EL (cell line): ENCODE measurements at places on chromosomes 2 and 18.

DNA sequence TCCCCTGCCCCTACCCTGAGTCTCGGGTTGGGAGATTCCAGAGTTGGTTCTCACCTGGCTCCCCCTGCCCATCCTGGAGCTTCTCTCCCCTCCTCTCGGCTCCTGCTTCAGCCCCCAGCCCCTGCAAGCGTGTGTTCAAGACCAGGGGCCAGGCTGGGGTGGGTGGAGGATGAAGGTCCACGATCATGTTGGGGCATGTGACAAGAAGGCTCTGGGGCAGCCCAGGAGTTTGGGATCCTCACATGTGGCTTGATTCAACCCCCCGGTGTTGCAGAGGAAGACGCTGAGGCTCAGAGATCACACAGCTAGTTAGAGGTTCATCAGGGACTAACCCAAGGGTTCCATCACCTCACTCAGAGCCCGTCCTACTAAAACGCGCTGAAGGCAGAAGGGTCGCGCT lies 14.2 kb upstream of the TUBB6 start:
- DNase-seq, result no peak

DNA sequence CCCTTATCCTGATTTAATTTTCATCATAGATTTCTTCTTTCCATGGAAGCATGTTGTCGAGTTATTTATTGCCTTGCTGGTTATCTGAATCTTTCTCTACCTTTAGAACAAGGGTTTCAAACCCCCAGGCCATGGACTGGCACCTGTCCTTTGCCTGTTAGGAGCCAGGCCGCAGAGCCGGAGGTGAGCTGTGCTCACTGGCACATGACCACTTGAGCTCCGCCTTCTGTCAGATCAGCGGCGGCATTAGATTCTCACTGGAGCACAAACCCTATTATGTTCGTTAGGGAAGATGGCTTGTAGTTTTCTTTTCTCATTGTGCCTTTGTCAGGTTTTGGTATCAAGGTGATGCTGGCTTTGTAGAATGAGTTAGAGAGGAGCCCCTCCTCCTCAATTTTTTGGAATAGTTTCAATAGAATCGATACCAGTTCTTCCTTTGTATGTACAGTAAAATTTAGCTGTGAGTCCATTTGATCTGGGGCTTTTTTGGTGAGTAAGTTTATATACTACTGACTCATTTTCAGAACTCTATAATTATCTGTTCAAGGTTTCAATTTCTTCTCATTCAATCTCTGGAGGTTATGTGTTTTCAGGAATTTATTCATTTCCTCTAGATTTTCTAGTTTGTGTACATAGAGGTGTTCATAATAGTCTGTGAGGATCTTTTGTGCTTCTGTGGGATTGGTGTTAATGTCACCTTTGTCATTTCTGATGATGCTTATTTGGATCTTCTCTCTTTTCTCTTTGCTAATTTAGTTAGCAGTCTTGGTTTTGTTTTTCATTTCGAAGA lies 668.0 kb upstream of the FAM98A start:
- no peak for DNase-seq

GRCh38 chr2:241120440-241120839 lies 18.4 kb upstream of the MTERF4 start:
- DNase-seq, result no peak

GRCh38 chr2:235699576-235699975 lies 205.7 kb downstream of the AGAP1 start:
- no peak for DNase-seq

- no peak for DNase-seq
These were observed 54.4 kb downstream of the SETBP1 start for GRCh38 chr18:44735096-44735495.

GRCh38 chr18:29840089-29840488 lies 1202.5 kb downstream of the DSC3 start:
- DNase-seq, result peak; percentile 77

- peak; percentile 61 for DNase-seq
These were observed 213.4 kb upstream of the GATA6 start for GRCh38 chr18:21955757-21956652.

DNA sequence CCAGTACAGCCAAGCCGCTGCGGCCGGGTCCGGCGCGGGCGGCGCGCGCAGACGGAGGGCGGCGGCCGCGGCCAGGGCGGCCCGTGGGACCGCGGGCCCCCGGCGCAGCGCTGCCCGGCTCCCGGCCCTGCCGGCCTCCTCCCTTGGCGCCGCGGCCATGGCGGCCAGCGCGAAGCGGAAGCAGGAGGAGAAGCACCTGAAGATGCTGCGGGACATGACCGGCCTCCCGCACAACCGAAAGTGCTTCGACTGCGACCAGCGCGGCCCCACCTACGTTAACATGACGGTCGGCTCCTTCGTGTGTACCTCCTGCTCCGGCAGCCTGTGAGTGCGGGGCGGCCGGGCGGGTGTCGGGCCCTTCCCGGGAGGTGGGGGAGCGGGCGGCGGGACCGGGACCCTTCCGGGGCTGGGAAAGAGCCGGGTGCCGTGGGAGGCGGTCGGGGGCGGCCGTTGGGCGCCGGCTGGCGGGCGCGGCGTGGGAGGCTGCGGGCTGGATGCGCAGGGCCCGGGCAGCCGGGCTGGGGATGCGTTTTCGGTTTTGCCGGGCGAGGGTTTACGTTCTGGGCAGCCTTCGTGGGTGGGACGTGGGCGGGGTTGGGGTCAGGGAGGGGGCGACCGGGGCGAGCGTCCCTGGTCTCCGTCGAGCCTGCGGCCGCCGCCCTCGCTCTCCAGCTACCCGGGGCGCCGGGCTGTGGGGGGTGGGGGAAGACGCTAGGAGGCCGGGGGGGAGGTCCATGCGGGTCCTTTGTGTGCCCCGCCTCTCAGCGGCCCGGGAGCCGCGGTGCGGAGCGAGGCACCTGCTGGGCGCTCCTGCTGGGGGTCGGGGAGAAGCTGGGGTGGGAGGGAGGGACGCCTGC lies 537 bp downstream of the AGFG1 start:
- DNase-seq, result peak; percentile 32

- no peak for DNase-seq
These were observed 111.7 kb upstream of the AGAP1 start for GRCh38 chr2:235382179-235382578.

DNA sequence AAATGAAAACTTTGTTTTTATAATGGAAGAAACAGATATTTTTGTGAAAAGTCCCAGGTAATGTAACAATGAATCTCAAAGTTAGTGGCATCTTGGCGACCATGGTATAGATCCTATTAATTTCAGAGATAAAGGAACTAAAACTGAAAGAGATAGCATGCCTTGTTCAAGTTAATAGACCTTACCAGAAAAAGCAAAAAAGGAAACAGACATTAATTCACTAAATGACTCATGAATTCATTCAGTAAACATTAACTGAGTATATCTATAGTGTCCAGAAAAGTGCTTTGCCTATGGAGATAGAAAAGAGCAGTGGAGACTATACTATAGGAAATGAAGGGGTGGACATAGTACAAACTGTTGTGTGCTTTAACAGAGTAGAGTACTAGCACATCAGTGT lies 763.3 kb downstream of the TRIB2 start:
- DNase-seq, result no peak
